ENCODE measurements at places on chromosomes 3 and 15. TPM values are rescaled to one million over a fixed set of nuclear protein-coding genes. Genes with fewer than 3 reads are reported as not detected.

- no peak for DNase-seq
Measured at GRCh38 chr3:102353148-102353547, 81.7 kb upstream of the ZPLD1 start.

- no peak for DNase-seq
Measured at GRCh38 chr3:53175613-53176540, 14.9 kb downstream of the PRKCD start.

- DNase-seq = no peak
Measured at GRCh38 chr15:61025308-61025707, 203.8 kb downstream of the RORA start.

DNA sequence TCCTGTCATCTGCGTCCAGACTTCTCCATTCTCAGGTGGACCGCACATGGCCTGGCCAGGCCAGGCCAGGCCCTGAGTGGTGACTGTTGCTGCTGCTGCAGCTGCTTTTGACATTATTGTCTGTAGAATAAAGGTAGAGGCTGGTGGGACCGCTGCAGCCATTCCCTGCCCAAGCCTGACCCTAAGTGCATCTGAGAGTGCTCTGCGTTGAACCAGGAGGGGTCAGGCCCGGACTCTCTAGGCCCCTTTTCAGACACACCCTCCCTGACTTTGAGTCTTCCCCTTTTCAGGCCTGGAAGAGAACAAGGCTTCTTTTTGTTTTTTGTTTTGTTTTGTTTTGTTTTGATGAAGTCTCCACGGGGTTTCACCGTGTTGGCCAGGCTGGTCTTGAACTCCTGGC lies 54.6 kb upstream of the FLNB start:
- DNase-seq = no peak

DNA sequence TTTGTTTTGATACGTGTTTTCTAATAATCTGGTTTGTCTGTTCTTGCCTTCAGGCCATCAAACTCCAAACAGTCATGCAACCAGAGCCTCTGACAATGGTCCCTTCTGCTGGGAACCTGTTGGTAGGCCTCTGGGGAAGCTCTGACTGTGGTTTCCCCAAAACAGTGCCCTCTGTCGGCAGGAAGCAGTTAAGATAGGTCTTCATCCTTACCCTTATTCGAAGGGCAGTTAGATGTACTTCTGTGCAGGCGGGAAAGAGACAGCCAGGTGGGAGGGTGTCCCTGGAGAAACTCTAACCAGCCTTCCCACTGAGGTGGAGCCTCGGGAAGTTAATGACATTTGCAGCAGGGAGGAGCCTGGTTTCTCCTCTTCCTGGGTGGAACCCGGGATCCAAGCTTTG lies 81.6 kb upstream of the CHMP2B start:
- no peak for DNase-seq

DNA sequence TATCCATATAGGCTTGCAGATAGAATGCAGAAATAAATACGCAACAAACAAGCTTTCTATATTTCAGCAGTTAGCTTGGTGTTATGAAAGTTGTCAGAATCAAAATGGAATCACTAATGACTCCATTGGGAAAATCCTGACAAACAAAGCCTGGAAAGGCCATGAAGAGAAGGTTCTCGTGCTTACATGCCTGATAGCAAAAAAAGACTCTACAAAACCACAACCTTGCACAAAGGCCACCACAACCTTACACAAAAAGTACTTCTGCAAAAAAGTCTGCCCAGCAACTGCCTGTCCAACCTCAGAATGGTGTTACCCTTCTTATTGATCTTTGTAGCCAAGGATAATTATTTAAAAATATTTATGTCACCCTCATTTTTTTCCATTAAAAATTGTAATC lies 14.4 kb upstream of the PLSCR1 start:
- no peak for DNase-seq

DNA sequence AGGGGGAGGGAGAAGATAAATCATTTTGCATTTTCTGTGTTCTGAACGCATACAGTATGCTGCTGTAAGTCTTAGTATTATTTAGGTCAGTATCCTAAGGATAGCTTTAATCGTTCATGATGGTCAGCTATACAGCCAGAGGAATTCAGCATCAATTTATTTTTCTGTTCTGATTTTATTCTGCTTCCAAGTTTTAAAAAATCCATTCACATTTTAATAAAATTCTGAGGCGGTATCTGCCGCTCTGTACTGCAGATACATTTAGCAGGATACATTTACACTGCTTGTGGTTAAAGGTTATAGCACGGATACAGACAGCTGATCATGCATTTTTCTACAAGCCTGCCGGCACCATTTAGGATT lies 17.8 kb downstream of the ZBTB38 start:
- DNase-seq = no peak

DNA sequence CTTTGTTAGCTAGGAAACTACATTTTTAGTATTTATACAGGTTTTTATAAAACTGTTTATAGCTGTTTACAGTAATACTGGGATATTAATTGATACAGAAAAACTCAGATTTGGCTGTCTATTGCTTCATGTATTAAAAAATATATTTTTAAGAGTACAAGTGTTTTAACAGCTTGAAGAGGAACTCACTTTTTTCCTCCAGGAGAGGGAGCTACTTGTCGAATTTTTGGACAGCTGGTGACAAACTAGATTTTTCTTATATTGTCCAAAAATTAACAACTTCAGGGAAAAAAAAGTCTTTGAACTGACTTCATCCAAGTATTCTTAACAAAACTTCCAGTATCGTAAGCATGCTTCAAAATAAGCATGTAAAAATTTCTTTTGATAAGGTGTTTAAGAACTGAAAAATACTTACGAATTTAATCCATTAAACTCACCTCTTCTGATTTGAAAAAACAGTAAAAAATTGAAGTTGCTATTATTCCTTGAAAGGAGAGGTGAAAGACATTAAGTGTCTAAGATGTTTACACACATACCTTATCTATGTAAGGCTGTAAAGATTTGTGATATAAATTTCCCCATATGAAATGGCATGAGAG lies 4.0 kb downstream of the DIPK2A start:
- no peak for DNase-seq

DNA sequence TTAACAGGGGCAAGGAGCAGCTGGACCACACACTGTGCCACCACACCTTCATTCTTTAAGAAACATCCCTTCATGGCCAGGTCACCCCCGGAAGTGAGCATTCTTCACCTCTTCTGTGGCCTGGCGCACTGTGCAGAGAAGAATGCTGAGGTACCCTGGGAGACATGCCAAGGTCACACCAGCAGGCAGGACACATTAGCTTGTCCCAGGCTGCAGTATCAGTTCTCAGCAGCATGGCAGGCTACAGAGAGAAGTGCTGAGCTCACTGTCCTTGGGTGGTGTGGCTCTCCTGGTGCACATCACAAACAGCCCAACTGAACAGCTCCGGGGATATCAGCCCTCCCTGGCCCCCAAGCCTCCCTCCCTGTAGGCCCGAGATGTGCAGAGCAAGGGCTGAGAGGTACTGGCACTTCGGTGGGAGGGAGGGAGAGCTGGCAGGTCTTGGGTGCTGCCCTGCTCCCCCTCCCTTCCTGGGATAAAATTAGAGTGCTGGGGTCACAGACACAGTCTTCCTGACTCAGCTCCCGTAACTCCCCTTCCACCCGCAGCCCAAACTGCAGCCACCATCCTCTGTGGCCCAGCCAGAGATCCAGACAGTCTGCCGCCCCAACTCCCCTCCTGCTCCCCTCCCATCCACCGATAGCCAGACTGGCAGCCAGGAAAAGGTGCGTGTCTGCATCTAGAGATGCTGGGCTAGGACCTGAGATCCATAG lies 13.4 kb downstream of the SEMA7A start:
- DNase-seq = no peak

DNA sequence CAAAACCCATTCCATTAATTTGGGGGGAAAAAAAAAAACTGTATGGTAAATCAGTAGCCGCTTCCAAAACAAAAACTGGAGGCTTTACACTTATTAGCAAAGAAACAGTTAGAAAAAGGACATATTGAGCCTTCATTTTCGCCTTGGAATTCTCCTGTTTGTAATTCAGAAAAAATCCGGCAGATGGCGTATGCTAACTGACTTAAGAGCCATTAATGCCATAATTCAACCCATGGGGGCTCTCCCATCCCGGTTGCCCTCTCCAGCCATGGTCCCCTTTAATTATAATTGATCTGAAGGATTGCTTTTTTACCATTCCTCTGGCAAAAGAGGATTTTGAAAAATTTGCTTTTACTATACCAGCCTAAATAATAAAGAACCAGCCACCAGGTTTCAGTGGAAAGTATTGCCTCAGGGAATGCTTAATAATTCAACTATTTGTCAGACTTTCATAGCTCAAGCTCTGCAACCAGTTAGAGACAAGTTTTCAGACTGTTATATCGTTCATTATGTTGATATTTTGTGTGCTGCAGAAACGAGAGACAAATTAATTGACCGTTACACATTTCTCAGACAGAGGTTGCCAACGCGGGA lies 9.4 kb upstream of the RPL24 start:
- DNase-seq = no peak

- no peak for DNase-seq
Measured at GRCh38 chr3:49718858-49719213, 648 bp downstream of the AMIGO3 start.

DNA sequence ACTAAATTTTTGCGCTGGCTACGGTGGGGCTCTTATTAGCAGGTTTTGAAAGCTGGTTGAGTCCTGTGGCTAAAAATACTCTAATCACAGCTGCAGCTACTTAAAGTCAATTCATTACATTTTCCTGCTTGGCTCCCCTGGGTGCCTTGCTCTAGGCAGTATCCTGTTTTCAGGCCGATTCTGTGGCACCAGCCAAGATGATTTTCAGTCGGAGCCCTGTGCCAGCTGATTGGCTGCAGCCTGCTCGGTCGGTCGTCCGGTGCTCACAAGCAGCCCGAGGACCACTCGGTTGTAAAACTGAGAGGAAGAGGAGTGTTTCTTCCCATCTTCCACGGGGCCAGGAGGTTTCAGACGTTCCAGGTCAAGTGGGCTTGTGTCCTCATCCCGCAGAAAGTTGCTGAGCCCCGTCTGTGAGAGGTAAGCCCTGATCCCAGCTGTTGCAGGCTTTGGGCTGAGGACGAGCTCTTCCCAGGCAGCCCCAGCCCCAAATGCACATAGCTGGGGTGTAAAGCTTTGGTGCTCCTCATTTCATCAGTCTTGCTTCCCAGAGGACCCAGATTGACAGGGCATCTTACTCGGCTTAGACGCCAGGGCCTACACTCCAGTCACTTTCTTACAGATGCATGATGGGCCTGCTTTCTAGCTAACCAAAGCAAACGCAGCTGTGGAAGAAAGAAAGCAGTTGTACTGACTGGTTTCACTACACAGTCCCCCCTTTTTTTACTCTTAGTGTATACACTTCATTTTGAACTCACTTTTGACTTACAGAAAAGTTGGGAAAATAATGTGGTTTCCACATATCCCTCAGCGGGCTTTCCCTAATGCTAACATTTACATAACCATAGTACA lies 15.9 kb downstream of the LYSMD4 start:
- DNase-seq = no peak

DNA sequence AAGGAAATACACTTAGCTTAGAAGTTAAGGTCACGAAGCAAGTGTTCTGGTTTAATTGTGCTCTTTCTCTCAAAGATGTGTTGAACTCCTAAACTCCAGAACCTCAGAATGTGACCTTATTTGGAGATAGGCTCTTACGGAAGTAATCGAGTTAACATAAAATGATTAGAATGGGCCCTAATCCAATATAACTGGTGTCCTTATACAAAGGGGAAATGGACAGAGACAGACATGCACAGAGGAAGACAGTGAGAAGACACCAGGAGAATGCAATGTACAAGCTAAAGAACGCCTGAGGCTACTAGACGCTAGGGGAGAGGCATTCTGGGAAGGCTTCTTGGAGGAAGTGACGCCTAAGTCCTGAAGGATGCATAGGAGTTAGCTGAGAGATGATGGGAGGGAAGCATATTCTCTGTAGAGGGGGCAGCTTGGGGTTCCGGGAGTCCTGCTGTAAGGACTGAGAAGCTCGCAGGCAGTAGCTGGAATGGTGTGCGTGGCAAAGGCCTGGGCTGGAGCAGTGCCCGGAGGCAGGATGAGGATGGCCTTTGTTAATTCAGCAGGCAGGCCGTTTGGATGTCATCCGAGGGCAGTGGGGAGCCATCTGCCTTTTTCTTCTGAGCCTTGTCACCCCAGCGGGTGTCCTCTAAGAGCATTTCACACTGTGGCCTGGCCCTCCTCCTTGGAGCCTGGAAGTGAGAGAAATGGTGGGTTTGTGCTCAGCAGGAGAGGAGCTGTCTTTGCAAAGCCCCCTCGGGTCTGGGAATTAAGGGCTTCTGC lies 513.4 kb downstream of the SHQ1 start:
- DNase-seq = no peak

DNA sequence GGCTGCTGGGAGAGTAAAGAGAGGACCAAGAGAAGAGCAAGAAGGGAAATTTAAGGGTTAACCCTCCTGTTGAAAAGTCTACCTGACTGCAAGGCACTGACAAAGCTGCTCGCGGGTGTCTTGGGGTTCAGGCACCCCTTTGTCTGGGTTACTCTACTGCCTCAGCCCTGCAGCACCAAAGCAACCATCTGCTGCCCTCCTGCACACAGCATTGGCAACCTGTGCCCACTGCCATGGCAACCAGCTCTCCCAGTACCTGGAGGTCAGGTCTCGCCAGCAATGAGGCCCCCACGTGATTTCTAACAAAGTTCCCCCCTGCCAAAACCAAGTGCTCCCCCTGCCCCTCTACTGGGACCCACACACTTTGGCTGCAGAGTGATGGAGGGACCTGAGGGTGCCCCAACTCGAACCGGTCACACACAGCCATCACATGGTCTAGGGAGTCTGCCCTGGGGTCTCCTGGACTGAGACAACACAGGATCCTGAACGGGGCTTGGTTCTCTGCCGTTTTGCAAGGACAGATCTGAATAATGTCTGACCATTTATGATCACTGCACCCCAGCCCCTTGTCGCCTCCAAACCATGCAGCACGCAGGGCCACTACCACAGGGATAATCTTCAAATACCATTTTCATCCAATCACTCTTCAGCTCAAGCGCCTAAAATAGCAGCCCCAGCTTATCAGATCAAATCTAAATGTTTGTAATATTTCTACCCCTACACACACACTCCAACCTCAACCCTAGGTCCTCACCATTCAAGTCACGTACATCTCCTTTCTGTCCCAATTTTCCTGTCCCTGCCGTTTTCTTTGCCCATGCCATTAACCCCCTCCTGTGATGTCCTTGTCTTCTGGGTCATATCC lies 50.7 kb downstream of the ADCY5 start:
- DNase-seq = no peak

DNA sequence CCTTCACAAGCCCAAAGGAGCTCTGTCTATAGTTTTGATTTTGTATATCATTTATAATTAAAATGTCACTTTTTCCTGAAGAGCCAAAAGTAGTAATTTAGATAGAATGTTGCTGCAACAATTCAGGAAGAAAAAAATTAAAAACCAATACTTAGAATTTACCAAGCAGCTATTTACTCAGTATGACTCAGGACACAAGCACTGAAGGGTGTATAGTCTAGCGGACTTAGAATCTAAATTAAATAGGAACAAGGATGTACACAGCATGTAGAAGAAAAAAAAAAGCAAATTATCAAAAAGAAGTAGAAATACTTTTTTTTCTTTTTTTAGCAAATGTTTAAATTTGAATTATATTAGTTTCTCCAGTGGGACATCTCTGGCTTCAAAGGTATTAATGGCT lies 31.6 kb downstream of the PGBD4 start:
- no peak for DNase-seq

GRCh38 chr3:43214616-43215015 lies 71.7 kb upstream of the SNRK start:
- DNase-seq = no peak

Gene MESP1
- 6.3 TPM for total RNA-seq

Gene WDR72
- not detected for total RNA-seq

Gene C3orf20
- total RNA-seq = not detected

Gene STRIT1
- total RNA-seq = not detected

Gene GNB4
- 16.9 TPM for total RNA-seq

Gene IQCH
- 1.3 TPM for total RNA-seq

Gene A4GNT
- total RNA-seq = not detected

Gene GSK3B
- 30.1 TPM for total RNA-seq

Gene NEO1
- total RNA-seq = 15.5 TPM

Gene ZBED2
- total RNA-seq = 0.56 TPM

Gene TMC3
- total RNA-seq = 0.32 TPM

Measured in omental fat pad (tissue), 4 donors.